ENCODE measurements at places on chromosomes 13 and 19.

DNA sequence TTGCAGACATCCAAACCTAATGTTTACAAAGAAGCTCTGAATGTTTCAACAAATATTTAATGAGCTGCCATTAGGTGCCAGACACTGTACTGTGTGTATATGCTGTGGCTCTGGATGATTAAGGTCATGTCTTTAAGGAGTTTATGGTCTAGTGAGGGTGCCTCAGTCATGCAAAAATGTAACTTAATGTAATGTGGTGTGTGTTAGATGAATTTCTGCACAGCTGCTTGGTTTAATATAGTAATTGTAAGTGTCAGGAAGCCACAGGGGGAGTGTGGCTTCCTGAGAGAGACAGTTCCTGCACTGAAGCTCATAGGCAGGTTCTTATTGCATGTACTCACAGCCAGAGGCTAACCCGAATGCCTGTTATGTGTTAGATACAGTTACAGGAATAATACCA lies 43.3 kb downstream of the SPATA13 start:
- no peak for DNase-seq

GRCh38 chr13:95245071-95245470 lies 56.2 kb downstream of the ABCC4 start:
- DNase-seq: no peak

- DNase-seq: no peak
Observed at GRCh38 chr13:50709058-50709457, 134.4 kb downstream of the DLEU7 start.

GRCh38 chr19:47657719-47658118 lies 48.8 kb downstream of the BICRA start:
- DNase-seq: no peak

- DNase-seq: no peak
Observed at GRCh38 chr19:33386361-33386858, 12.9 kb downstream of the CEBPG start.

DNA sequence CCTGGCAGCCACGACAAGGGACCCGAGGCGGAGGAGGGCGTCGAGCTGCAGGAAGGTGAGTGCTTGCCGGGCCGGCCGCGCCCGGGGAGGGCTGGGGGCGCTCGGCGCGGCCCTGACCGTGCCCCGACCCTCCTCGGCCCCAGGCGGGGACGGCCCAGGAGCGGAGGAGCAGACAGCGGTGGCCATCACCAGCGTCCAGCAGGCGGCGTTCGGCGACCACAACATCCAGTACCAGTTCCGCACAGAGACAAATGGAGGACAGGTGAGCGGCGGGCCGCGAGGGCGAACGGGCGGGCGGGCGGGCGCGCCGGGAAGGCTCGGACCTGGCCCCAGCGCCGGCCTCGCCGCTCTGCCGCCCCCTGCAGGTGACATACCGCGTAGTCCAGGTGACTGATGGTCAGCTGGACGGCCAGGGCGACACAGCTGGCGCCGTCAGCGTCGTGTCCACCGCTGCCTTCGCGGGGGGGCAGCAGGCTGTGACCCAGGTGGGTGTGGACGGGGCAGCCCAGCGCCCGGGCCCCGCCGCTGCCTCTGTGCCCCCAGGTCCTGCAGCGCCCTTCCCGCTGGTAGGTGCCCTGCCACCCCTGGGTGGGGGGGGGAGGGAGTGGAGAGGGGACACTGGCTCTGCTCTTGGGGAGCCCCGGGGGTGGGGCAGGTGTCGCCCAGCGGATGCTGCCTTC lies 816 bp downstream of the USF2 start:
- DNase-seq: peak; percentile 56

GRCh38 chr13:50214514-50214913 lies 199.3 kb downstream of the KCNRG start:
- DNase-seq: no peak

DNA sequence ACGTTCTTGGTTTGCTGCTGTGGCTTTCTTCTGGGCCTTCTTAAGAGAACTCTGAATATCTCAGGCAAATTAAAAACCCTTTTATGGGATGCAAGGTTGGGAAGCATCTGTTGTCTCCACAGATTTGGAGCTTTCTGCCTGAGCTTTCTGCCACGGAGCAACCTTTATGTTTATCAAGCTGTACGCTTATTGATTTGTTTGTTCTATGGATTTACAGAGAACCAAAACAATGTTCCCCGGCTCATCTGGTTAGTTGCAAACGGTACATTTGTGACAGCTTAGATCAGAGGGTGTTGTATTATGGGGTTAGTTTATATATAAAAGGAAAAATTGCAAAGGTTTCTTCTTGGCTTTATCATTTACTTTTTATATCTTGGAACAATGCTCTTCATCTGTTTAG lies 479.6 kb downstream of the DIAPH3 start:
- no peak for DNase-seq
